ENCODE measurements at places on chromosomes 5 and 9.

DNA sequence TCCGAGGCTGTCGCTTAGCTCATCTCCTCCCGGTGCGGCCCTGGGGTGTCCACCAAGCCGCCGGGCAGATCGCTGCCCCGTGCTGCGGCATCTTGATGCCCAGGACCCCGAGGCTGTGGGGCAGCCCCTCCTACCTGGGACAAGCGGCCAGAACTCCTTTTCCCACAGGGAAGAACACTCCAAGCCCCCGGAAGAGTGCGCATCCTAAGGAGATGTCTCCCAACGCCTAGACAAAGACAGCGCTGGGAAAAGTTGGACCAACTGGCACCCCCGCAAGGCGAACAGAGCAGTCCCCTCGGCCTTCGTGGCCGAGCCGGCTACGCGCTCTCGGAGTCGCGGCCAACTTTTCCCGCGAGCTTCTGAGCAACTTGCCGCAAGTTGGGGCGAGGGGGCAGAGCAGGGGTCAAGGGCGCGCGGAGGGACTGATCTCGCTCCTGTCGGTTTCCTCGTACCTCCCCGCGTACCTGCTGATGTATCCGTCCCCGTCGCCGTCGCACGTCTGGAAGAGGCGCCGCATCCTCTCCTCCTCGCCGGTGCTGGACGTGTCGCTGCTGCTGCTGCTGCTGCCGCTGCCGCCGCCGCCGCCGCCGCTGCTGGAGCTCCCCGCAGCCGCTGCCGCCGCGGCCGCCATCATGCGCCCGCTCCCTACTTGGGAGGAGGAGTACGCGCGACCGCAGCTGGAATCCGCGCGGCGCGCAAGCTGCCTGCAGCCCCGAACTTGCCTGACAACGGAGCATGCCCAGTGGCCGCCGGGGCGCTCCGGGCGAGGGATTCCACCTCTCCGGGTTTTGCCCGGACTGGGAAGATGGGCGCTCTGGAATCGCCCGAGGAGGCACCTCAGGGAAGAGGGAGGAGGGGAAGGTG is at the start of gene MCC:
Gene MCC, minus strand, starts transcription at position 673 of the 864 bp plus-strand sequence.
- DNase-seq: peak; percentile 90

DNA sequence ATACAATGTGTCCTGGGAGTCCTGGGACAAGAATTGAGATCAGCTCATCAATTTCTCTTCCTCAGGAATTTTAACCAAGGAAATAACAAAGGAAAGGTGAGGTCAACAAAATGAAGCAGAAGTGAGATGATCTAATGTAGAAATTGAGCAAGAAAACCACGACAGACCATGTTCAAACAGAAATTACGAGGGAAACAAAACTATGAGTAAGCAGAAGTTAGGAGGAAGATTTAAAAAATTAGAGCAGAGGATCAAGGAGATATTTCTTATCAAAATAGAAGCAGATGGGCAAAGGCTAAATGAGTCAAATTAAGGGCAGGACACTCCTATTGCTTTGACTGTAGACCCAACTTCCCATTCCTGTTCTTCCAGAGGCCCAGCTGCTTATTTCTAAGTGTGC is 97.4 kb downstream of the HINT1 start:
- DNase-seq: no peak

- no peak for DNase-seq
Observed at GRCh38 chr9:122371846-122372245, 1.0 kb downstream of the PTGS1 start.

GRCh38 chr5:8458038-8458383 is 589.1 kb downstream of the MTRR start:
- peak; percentile 40 for DNase-seq

GRCh38 chr5:143002459-143003327 is 232.5 kb downstream of the ARHGAP26 start:
- DNase-seq: peak; percentile 90

GRCh38 chr5:103033696-103034095 is 86.2 kb downstream of the GIN1 start:
- DNase-seq: no peak

GRCh38 chr9:36988848-36989247 is 45.2 kb downstream of the PAX5 start:
- DNase-seq: no peak

- DNase-seq: peak; percentile 80
Observed at GRCh38 chr9:25677301-25678146, 720 bp downstream of the TUSC1 start.

GRCh38 chr5:10507575-10508096 is 56.2 kb upstream of the ANKRD33B start:
- peak; percentile 48 for DNase-seq

DNA sequence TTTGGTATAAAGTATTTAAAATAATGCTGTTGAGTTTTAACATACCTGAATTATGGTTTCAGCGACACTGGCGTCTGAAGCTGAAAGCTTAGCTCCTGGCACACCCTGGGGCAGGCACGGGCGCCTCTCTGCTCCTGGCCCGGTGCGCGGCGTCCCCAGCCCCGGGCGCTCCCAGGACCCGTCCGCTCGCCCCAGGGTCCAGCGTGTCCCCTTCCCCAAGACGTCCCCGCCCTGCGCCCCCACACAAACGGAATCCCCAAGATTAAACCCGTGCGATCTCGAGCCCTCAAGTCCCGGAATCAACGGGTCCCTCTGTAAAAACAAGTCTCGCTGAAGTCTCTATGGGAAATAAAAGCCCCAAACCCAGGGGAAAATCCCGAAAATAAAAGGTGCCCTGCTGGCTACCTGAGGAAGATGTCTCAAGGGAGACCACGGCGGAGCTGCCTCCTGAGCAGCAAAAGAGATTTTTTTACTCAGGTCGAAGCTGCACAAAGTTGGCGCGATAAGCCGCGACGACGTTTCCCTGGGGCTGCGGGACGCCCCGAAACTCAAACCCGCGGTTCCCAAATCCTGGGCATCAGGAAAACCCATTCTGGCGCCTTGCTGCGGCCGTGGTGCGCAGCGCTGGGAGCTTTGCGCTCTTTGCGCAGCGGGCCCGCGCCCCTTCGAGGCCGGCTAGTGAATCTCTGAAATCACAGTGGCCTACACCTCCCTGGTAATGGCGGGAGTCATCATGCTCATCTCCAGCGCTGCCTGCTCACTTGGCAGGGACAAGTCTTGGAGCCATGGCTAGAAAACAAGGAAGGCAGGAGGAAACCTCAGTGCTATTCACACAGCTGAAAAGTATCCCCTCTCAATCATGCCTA is 6.3 kb upstream of the IFNA8 start:
- peak; percentile 24 for DNase-seq

DNA sequence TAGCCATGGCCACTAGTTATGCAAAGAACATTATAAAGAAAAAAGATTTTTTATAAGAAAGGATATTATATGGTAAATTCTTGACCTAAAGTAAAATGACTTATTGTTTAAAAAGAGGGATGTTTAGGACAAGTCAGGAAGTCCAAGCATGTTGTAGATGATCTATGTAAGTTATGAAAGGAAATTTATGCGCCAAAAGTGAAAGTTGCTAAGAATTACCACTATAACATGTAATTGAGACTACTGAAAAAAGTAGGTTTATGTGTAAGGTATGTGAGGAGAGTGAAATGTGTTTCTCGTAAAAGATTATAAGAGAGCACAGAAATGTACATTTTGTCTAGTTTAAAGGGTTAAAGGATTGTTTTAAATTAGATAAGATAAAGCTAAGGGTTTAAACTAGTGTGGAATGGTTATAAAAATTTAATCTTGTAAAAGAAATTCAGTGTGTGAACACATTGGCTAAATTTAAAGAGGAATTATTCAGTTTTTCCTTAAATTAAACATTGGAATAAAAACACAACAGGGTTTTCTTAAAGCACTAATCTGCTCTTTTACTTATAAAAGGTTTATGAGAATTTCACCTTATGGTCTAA is 1100.4 kb upstream of the EDIL3 start:
- no peak for DNase-seq

- DNase-seq: no peak
Observed at GRCh38 chr5:31273161-31273560, 79.7 kb downstream of the CDH6 start.

DNA sequence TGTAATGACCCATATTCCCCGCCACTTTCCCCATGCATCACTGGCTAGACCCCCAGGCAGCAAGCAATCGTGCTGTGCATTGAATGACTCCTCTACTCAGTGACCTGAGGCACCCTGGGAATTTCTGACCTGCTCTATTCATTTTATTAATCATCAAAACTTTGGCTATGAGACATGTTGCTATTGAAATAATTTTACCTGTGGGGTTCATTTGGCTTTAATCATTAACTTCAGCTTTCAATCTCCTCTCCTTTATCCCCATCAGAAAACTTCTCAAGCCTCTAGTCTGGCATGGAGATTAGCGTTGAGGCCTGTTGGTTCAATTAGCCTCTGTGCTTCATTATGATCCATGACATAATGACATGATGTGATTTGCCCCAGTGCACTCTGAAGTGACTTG is 429.0 kb downstream of the ZNF608 start:
- no peak for DNase-seq

- no peak for DNase-seq
Observed at GRCh38 chr9:97651646-97652045, 18.0 kb downstream of the NCBP1 start.

- DNase-seq: peak; percentile 34
Observed at GRCh38 chr9:130535818-130536521, 43.4 kb upstream of the FUBP3 start.

DNA sequence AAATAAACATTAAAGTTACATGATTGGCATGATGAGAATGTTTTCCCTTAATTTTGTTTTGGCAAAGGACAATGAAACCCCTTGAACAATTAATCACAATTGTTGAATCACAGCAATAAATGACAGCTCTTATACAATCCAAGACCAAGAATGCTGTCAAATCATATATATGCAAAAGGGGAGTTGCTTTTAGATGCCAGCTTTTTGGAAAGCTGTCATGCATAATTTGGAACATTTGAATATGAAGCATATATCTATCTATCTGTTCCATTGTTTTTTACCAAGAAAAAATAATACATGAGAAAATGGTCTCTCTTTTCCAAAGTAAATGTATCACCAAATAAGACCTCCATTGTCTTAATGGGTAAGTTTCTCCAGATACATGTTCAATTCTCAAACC is 44.5 kb downstream of the SPOCK1 start:
- DNase-seq: no peak

DNA sequence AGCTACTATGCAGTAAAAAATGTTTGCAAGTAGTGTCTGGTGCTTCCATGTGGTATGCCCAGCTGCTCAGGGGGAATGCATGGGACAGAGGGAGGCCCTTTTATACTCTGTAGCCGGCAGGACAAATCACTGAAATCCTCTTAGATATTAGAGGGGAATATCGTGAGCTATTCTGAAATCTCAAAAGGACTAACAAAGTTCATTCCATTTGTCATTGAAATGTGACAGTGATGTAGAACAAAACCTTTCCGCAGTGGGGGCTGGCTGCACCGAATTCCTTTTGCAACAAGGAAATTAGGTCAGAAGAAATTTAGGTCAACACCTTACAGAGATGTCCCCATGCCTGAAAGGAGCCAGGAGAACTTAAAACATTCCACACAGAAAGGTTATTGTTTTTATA is 72.4 kb upstream of the MEF2C start:
- DNase-seq: no peak

GRCh38 chr5:137760719-137761516 is 6.8 kb upstream of the HNRNPA0 start:
- DNase-seq: no peak

GRCh38 chr5:168313596-168314204 is 22.3 kb downstream of the WWC1 start:
- no peak for DNase-seq

DNA sequence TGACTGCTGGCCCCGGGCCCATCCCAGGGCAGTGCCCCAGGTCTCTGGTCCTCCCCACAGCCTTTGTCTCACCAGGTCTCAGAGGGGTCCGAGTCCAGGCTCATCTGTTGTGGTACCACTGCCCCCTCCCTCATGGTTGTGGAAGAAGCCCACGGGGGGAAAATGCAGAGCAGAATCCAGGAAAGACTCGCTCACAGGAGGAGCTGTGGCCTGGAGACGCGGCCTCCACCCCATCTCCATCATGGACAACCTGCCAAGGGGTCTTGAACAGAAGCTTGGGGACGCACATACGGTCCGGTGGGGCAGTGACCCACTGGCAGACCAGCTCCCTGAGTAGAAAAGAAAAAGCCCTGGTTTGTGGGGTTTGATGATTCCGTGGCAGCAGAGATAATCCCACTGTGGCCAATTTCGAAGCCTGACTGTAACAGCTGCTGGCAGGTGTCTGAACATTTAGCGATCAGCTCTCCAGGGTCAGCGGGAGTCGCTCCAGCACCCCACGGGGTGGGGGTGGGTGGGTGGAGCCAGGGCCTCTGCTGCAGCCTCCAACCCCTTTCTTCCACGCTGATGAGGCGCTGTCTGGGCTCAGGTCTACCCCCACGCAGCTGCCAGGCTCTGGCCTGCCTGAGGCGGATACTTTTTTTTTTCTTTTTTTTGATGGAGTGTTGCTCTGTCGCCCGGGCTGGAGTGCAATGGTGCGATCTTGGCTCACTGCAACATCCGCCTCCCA is 1.9 kb upstream of the GRIN1 start:
- DNase-seq: no peak

GRCh38 chr9:79621916-79622575 is 50.3 kb downstream of the TLE4 start:
- peak; percentile 14 for DNase-seq

DNA sequence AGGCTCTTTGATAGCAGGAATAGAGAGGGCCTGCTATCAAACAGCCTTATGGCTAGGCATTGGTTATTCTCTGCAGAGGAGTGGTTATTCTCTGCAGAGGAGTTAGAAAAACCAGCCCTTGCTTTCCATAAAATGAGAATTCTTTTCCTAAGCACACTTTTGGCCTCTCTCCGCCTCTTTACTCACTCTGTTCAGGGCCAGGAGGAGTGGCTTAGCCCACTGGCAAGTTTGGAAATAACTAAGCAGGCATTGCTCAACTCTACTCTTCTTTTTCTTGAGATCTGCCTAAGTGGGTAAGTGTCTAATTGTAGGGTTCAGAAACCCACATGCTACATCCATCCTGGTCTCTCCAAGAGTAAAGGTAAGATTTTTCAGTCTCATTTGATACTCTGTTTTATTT is 341.7 kb downstream of the KIAA0825 start:
- no peak for DNase-seq

GRCh38 chr5:178356431-178356872 is 123.8 kb upstream of the PHYKPL start:
- DNase-seq: peak; percentile 52

- DNase-seq: no peak
Observed at GRCh38 chr5:6889030-6889429, 175.8 kb downstream of the TENT4A start.

- DNase-seq: peak; percentile 76
Observed at GRCh38 chr5:56950626-56951125, 1.2 kb downstream of the MIER3 start.

DNA sequence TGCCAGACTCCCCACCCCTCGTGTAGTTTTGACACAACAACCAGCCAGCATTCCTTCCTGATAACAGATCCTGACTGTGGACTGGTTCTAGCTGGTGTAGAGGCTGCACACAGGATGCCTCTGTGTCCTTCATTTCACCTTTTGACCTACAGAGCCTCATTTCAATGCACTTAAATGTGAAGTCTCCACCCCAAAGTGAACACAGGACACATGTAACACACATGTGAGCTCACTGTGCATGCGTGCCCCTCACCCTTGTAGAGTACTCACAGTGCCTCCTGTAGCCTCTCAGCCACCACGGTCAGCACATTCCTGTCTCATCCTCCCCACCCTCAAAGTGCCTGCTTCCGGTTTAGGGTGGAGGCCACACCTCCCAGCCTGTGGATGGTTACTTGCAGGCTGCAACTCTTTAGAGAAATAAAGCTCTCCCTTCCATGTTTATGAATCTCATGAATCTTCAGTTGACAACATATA is 11.6 kb upstream of the NKD2 start:
- DNase-seq: peak; percentile 53
